A549 (cell line): ENCODE measurements at places on chromosomes 7 and 10. TPM values are rescaled to one million over a fixed set of nuclear protein-coding genes. Genes with fewer than 3 reads are reported as not detected.

Gene HABP2
- 0.10 to 0.17 TPM (median 0.13 TPM) in 3 replicates for polyA plus RNA-seq

Gene ZMYND11
- polyA plus RNA-seq, result 47.5 to 49.6 TPM (median 47.7 TPM) in 3 replicates

Gene ZNF365
- 1.1 to 1.3 TPM (median 1.2 TPM) in 3 replicates for polyA plus RNA-seq

Gene ZNF488
- polyA plus RNA-seq, result 6.8 to 8.3 TPM (median 6.9 TPM) in 3 replicates

Gene VAX1
- polyA plus RNA-seq, result 0.54 to 0.71 TPM (median 0.68 TPM) in 3 replicates

Gene KMT2E
- polyA plus RNA-seq, result 17.2 to 23.4 TPM (median 19.3 TPM) in 3 replicates

Gene EPHA1
- not detected in 3 replicates for polyA plus RNA-seq

Gene EEPD1
- 22.1 to 25.9 TPM (median 24.3 TPM) in 3 replicates for polyA plus RNA-seq

Gene TMEM213
- not detected in 3 replicates for polyA plus RNA-seq

Gene MPP7
- polyA plus RNA-seq, result 0.05 to 0.09 TPM (median 0.06 TPM) in 3 replicates

Gene RINT1
- polyA plus RNA-seq, result 23.5 to 26.3 TPM (median 24.1 TPM) in 3 replicates

Gene LBX1
- polyA plus RNA-seq, result not detected in 3 replicates

Gene GRM3
- polyA plus RNA-seq, result not detected in 3 replicates

Gene PDGFA
- 14.2 to 16.3 TPM (median 14.9 TPM) in 3 replicates for polyA plus RNA-seq

Gene RUFY2
- 7.9 to 8.9 TPM (median 8.6 TPM) in 3 replicates for polyA plus RNA-seq

Gene THNSL1
- polyA plus RNA-seq, result 4.8 to 5.2 TPM (median 5.1 TPM) in 3 replicates

Gene ATRNL1
- polyA plus RNA-seq, result 0.21 to 0.34 TPM (median 0.28 TPM) in 3 replicates

Gene CCL26
- 11.6 to 16.3 TPM (median 13.6 TPM) in 3 replicates for polyA plus RNA-seq

Gene GBX1
- not detected in 3 replicates for polyA plus RNA-seq

Gene DPYSL4
- polyA plus RNA-seq, result 13.5 to 14.1 TPM (median 14.0 TPM) in 3 replicates

Gene LIPF
- not detected in 3 replicates for polyA plus RNA-seq

Gene TCTN3
- 36.5 to 38.1 TPM (median 37.3 TPM) in 3 replicates for polyA plus RNA-seq

Gene PSMC2
- 246 to 259 TPM (median 252 TPM) in 3 replicates for polyA plus RNA-seq

Gene MYH16
- polyA plus RNA-seq, result 0.21 to 0.32 TPM (median 0.31 TPM) in 3 replicates

Gene HOXA3
- polyA plus RNA-seq, result 5.8 to 11.4 TPM (median 8.7 TPM) in 3 replicates

Gene ADAM12
- 4.5 to 4.8 TPM (median 4.8 TPM) in 3 replicates for polyA plus RNA-seq

Gene ANKRD30A
- 0.83 to 1.0 TPM (median 0.97 TPM) in 3 replicates for polyA plus RNA-seq

Gene SFTPA1
- not detected in 3 replicates for polyA plus RNA-seq

Gene NPTX2
- not detected in 3 replicates for polyA plus RNA-seq

Gene KLLN
- polyA plus RNA-seq, result 0.55 to 0.71 TPM (median 0.57 TPM) in 3 replicates

Gene PNLIPRP2
- 0.09 to 0.10 TPM in 2 of 3 replicates, not detected in the other for polyA plus RNA-seq

Gene PRKG1
- polyA plus RNA-seq, result not detected in 3 replicates

Gene SYT15
- 2.8 to 3.6 TPM (median 3.2 TPM) in 3 replicates for polyA plus RNA-seq

Gene ATG9B
- polyA plus RNA-seq, result 0.17 to 0.23 TPM (median 0.21 TPM) in 3 replicates

Gene CPED1
- polyA plus RNA-seq, result not detected in 3 replicates

Gene UCN3
- 0.11 TPM in 1 of 3 replicates, not detected in the others for polyA plus RNA-seq

Gene GPRIN2
- polyA plus RNA-seq, result 25.8 to 29.9 TPM (median 28.6 TPM) in 3 replicates

Gene NODAL
- not detected in 3 replicates for polyA plus RNA-seq

Gene MYOZ1
- polyA plus RNA-seq, result not detected in 3 replicates

Gene GIMAP1
- polyA plus RNA-seq, result not detected in 3 replicates

Gene CDNF
- polyA plus RNA-seq, result 0.89 to 2.1 TPM (median 1.6 TPM) in 3 replicates

Gene PRKAR2B
- polyA plus RNA-seq, result 2.7 to 3.6 TPM (median 3.0 TPM) in 3 replicates

Gene LRMDA
- polyA plus RNA-seq, result 4.1 to 5.1 TPM (median 4.6 TPM) in 3 replicates

Gene CALN1
- not detected in 3 replicates for polyA plus RNA-seq

Gene ADK
- 32.0 to 37.0 TPM (median 35.8 TPM) in 3 replicates for polyA plus RNA-seq

Gene UPK3B
- polyA plus RNA-seq, result 19.4 to 20.9 TPM (median 20.6 TPM) in 3 replicates

Gene PHYHIPL
- polyA plus RNA-seq, result 0.30 to 0.88 TPM (median 0.35 TPM) in 3 replicates

Gene FAM237B
- not detected in 3 replicates for polyA plus RNA-seq

Gene NDUFB2
- polyA plus RNA-seq, result 345 to 370 TPM (median 360 TPM) in 3 replicates

Gene ANK3
- 0.56 to 0.66 TPM (median 0.58 TPM) in 3 replicates for polyA plus RNA-seq

Gene OR2A7
- not detected in 3 replicates for polyA plus RNA-seq

Gene TRPV5
- polyA plus RNA-seq, result not detected in 3 replicates

Gene SLC39A12
- not detected in 3 replicates for polyA plus RNA-seq

Gene ZNF736
- polyA plus RNA-seq, result 0.01 to 0.12 TPM (median 0.01 TPM) in 3 replicates

Gene DLG5
- 28.0 to 30.9 TPM (median 29.4 TPM) in 3 replicates for polyA plus RNA-seq
